GM18507 (cell line): ENCODE measurements at places on chromosomes 2 and 18.

DNA sequence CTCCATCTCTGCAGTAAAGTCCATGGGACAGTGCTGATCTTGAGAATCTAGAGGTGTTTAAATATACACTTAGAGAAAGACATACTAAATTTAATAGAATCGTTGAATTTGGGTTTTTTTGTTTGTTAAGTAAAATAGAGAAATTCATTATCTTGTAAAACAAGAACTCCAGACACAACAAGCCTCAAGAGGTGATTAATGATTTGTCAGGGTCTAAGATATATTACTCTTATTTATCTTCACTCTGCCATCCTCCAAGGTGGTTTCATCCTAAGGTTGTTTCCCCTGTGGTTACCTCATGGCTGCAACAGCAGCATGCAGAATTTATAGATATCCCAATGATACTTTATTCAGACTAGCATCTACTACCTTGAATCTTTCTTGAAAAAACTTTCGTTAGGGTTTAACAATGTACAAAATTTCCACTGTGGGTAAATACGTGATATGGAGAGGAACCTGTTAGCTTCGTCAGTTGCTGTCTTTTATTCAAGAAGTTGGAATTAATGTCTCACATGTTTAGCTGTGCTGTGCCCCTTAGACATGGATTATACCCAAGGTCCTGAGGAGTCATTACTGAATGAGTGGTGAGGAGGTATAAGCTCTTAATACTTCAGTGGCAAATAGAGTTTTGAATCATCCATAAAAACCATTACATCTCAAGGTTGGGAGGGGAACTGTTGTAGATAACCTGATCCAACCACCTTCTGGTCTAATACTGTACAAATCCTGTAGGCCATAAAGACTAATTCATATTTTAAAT lies 128.0 kb downstream of the GPD2 start:
- no peak for DNase-seq

DNA sequence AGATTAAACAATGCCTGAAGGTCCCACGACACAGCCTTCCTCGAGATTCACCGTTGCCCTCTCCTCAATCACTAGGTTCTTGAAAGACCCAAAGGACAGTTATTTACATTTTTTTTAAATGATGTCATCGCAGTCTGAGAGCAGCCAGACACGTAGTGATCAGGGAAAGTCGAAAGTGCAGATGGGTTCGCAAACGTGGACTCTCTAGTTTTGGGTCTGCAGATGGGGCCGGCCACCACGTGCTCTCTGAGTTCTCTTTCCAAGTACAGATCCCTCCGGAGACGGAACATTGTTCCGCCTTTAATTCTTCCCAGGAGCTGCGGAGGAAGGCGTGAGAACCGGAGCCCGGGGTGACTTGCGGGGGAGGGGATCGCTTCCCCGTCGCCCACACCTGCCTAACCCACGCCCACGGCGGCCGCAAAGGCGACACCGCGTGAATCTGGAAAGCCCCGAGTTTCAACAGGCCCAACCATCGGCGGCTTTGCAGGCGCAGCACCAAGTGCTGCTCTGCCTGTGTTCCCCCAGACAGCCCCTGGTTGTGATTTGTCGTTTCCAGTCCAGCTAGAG lies 54.3 kb downstream of the PKDCC start:
- peak; percentile 74 for DNase-seq

DNA sequence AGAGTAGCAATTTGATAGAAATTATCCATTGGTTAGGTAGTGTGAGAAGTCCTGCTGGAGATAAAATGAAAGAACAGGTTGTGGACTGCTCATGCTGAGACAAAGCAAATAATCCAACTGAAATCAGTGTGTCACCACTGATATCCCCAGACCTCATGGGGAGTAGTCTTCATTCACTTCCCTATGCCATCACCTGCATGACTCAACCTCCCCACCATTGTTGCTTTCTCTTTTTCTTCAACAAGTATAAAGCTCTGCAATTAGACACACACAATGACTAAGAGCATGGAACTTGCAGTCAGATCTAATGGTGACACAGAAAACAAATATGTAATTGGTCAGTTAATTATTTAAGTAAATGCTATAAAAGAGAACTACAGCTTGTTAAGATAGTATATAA lies 475.3 kb downstream of the RIT2 start:
- no peak for DNase-seq

DNA sequence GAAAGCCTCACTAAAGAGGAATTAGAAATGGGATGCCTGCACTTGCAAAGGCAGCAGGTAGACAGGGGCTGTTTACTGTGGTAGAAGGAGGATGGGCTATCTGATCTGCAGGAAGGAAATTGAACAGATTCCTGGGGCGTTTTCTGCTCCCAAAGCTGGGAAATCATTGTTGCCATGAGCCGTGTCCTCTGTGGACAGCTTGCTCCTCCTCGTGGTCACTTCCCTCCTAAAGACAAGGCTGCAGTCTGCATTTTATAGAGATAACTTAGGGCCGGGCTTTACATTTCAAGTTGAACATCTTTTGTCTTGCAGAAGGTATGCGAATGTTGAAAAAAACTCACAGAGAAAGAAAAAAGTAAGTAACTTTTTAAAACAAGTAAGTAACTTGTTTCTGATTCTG lies 50.9 kb downstream of the DCDC2C start:
- no peak for DNase-seq

GRCh38 chr2:6353669-6354068 lies 512.0 kb downstream of the CMPK2 start:
- DNase-seq: no peak

- DNase-seq: peak; percentile 44
These were observed 93.6 kb downstream of the ZAP70 start for GRCh38 chr2:97806738-97807618.

DNA sequence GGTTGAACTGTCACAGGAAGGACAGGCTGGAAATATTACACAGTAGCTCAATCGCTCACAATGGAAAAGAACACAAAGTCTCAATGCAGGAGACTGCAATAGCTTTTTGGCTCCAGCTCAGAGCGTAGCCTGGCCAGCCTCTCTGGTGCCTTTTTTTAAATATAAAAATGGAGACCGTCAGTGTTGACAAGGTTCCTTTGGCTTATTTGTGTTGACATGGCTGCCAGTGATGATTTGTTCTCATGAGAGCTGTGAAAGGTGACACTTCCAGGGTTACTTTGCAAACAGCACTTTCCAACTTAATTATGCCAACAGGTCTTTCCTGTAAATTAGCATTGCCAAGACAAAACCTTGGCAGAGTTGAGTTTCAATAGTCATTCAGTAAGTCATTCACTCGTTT lies 70.8 kb downstream of the KCNE4 start:
- DNase-seq: no peak

GRCh38 chr18:79740521-79741361 lies 57.0 kb upstream of the KCNG2 start:
- no peak for DNase-seq

DNA sequence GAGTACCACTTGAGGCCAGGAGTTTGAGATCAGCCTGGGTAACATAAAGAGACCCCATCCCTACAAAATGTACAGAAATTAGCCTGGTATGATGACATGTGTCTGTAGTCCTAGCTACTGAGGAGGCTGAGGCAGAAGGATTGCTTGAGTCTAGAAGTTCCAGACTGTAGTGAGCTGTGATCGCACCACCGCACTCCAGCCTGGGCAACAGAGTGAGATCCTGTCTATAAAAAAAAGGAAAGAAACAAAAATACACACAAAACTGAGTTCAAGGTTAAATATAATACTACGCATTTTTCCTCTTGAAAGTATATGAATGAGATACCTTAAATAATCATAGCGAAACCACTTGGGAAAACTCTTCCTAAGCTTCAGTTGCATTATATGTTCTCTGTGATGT lies 94.0 kb downstream of the LDLRAD4 start:
- no peak for DNase-seq

DNA sequence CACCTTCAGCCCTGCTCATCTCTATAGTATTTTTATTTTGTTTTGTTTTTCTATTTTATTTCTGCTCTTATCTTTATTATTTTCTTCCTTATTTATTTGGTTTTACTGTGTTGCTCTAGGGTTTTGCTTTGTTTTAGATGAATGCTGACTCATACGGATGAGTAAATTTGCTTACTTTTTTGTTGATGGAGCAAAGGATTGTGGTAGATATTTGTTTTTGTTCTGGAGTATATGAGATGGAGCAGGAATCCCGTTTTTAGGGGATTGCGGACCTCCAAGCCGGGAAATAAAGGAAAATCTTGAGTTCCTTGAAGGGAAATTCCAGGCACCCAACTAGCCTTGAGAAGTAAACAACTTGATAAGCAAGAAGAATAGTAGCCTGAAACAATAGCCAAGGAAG lies 15.3 kb upstream of the COLEC12 start:
- no peak for DNase-seq

- no peak for DNase-seq
These were observed 286.5 kb upstream of the CRIM1 start for GRCh38 chr2:36069074-36069473.

- no peak for DNase-seq
These were observed 82.7 kb downstream of the SH3BP4 start for GRCh38 chr2:235034265-235035118.

- no peak for DNase-seq
These were observed 567.0 kb upstream of the SOX11 start for GRCh38 chr2:5125017-5125730.

DNA sequence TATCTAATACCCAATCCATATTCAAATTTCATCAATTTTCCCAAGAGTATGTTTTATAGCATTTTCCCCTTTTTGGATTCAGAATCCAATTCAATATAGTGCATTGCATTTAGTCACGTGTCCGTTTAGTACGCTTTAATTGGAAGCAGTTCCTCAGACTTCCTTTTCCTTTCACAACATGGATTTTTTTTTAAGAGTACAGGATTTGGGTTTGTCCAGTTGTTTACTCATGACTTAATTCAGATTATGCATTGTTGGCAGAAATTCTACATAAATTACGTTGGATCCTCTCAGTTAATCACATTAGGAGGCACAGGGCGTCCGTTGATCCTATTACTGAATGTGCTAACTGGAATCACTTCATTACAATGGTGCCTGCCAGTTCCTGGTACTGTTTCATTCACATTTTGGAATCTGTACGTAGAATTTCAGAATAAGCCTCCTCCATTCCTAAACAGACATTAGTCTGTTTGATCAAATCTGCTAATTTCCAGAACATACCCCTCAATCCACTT lies 70.0 kb upstream of the ATIC start:
- DNase-seq: no peak

DNA sequence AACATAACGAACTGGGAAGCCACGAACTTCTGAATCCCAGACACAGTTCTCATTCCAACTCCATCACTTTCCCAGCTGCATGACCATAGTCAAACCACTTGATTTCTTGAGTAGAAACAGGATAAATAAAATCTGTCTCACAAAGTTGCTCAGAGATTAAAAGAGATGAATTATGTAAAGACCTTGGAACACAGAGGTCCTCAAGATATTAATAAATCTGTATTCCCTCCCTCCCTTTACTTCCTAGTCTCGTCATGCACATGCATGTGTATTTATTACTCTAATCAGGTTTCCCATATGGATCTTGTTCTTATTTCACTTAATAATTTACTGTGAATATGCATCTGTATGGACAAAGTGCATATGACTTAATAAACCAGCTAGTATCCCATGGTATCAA lies 21.1 kb upstream of the CSRNP3 start:
- DNase-seq: no peak

DNA sequence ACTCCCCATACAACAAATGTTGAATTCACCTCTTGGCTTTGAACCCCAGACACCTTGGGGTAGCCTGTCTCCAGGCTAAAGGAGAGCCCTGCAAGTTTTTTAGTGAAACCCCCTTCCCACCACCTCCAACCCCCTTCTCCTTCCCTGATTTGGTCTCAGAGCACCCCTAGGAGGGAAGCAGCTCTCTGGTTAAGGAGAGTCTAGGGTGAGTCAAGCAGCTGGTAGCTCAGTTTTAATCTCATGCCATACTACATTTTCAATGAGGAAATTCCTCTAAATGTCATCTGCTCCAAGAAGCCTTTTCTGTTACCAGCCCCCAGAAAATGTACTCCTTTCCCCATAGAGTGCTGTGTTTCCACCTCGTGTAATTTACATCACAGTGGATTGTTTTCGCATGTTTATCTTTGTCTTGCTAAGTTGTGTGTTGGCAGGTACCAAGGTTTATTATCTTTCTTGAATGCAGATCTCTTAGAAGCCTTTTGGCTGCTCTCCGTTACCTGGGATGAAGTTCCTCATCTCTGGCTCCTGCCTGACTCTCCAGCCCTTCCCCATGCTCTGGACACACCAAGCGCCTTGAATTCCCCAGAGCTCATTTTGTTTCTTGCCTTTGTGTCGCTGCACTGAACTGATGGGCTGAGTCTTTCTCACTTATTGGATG lies 82.2 kb downstream of the ASAP2 start:
- no peak for DNase-seq

DNA sequence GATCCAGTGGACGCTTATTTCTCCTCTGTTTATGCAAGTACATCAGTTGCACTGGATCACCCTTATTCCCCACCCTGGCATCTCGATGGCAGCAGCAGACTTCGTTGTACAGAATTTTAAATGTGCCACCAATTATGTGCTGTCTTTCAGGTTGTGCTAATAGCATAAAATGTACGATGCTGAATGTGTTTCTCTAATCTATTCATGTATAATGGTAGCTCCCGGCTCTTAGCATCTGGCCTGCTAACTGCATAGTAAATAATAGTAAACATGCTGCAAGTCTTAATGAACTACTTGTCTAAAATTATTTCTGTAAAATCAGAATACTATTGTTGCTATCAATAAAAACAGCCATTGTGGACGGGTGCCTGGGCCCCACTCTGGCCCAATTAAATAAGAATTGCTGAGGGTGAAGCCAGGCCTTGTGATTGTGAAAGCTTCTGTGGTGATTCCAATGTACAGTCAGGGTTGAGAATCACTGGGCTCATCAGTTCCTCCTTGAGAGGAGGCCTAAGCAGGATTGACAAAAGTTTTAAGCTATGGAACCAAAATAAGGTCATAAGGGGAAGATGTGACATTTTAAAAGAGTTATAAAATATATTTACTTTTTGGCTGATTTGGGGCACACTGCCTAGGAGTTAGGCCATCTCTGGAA lies 14.4 kb upstream of the MYO3B start:
- DNase-seq: no peak
